ENCODE measurements at places on chromosomes 7 and 10.
A peak's percentile ranks its signal among the peaks of the same experiment; 100 is the strongest.

DNA sequence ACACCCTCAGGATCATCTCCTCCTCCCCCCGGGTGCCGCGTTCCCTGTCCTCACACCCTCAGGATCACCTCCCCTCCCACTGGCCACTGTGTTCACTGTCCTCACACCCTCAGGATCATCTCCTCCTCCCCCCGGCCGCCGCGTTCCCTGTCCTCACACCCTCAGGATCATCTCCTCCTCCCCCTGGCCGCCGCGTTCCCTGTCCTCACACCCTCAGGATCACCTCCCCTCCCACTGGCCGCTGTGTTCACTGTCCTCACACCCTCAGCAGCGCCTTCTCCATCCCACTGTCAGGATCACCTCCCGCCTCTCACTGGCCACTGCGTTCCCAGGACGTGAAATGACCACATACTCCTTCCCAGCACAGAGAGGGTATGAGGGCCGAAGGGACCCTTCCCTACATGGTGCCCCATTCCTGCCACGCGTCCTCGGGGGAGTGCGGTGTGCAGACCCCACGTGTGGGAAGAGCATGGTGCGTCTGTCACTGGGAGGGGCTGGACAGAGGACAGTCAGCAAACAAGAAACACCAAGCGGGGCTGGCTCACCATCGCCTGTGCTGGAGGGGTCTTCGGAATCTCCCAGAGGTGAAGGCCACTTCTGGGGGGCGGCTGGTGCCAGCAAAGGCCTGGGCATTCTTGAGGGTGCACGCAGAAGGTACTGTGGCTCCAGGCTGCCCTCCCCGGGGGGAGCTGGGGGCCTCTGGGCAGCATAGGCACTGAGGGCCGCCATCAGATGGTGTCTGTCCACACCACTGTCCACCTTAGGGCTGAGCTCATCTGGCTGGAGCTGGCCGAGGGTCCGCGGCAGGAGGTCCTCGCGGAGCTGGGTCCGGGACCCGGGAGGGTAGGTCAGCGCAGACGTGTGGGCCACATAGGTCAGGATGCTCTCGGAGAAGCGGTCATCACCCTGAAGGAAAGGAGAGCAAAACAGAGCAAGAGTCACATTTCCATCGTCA lies 421.0 kb downstream of the PTPRN2 start:
- DNase-seq = no peak

GRCh38 chr10:110151467-110151866 lies 55.9 kb upstream of the MXI1 start:
- no peak for DNase-seq

GRCh38 chr10:88082391-88082790 lies 219.0 kb downstream of the PTEN start:
- no peak for DNase-seq

- no peak for DNase-seq
Measured at GRCh38 chr10:7908541-7909210, 90.4 kb downstream of the TAF3 start.

DNA sequence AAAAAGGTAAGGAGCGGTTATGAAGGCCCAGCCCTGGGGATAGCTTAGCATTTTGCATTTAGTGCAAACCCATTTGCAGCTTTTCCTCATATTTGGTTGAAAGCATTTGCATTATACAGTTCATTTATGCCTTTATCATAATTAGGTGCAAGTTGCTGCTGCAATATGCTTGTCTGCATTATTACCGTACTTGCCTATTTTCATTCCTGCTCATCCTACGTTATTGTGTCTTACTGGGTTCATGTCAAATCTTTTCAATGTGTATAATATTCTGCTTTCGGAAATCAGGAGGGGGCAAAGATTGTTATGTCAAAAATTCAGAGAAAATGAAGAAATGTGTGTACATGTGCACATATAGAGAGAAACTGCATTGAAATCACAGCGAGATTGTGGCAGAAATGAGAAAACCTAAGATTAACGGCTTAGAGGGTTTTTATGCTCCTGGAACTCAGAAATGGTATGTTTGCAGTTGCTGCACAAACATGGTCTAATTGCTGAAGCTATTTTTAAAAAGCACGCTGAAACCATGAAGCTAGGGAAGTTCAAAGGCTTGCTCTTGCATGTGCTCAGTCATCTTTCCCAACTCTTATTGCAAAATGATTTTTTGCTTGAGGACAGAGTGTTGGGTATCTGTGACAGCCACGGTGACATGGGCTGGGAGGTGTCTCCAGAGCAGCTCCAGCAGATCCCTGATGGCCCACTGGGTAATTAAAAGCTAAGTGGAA lies 613.2 kb downstream of the SDK1 start:
- DNase-seq = no peak

DNA sequence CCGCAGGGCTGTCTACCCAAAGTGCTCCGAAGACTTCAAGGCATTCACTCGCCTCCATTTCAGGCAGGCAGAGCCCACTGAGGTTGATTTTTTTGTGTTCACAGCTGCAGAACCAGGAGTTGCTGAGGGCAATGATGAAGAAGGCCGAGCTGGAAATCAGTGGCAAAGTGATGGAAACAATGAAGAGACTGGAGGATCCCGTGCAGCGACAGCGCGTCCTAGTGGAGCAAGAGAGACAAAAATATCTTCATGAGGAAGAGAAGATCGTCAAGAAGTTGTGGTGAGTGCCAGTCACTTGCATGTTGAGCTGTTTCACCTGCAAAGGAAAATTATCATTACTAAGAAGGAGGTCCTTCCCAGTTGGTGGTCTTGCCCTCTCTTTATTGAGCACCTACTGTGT lies 210.5 kb downstream of the ARHGAP21 start:
- peak; percentile 36 for DNase-seq

- no peak for DNase-seq
Measured at GRCh38 chr10:78471723-78472550, 438.3 kb downstream of the RPS24 start.

- DNase-seq = peak; percentile 97
Measured at GRCh38 chr10:62244785-62245467, 23.7 kb downstream of the RTKN2 start.

GRCh38 chr10:14648946-14649345 lies 125.8 kb downstream of the FAM107B start:
- DNase-seq = no peak

GRCh38 chr7:17488829-17489228 lies 190.4 kb downstream of the AHR start:
- DNase-seq = no peak

DNA sequence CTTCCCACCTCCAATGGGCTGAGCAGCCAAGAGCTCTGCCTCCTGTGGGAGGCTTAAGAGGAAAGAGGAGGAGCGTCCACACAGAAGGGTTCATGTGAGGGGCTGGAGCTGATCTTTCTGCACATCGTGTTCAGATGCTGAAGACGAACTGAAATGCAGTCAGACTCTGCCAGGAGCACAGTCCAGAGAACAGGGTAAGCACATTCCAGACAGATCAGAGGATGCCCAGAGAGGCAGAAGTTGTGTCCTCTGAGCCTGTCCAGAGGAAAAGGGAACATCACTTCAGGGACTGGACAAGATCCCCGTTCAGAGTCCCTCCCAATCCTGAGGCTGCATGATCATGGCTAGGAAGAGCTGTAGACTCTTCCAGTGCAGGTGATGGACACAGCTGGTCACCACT lies 72.9 kb downstream of the ITIH5 start:
- no peak for DNase-seq

DNA sequence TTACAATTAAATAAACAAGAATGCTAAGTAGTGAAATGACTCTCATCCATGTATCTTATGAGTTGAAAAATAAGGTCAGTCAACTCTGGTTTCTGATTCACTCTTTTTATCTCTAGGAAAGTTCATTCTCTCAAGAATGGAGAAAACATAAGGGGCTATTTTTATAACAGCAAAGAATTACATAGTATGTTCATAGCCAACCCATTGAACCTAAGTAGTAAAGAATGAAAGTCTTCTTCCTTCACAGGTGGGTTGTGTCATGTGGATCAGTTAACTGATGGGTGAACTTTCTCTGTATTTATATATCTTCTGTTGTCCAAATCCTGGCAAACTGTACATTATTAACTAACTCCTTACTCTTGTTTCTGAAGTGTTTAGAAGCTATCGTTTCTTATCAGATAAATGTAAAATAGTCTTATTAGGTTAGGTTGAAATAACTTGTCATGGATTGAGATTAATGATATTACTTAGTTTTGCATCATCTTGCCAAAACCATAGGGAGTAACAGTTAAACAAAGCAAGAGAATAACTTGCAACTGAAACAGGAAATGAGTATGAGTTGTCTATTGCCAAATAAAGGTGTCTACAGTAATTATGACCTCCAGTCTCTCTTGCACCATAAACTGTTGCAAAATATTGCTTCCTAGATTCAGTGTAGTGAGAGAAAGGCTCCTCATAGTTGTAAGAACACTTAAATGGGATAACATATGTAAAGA lies 86.8 kb downstream of the ANKRD7 start:
- DNase-seq = no peak

DNA sequence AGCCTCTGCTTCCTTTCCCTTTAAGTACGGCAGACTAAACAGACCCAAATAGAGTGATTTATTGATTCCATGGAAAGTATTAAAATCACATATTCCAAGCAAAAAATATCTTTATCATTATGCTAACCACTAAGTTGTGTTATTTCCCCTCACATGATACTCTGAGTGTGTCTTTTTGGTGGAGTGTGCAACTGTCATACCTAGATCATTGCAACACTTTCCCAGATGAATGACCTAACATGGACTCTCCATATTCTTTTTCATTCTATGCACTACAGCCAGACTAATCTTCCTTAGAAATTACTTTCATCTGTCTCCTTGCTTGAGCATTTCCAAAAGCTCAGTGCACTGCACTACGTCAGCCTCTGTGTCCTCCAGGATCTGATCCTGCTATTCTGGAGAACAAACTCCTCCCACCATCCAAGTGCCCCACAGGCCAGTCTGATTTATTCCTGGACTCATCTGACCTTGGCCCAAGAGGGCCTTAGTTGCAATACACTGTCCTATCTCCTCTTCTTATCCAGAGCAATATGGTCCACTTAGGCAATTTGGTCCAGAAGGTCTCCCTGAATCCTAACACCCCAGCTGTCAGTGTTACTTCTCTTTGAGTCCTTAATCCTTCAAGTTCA lies 263.3 kb upstream of the KLF6 start:
- DNase-seq = no peak

DNA sequence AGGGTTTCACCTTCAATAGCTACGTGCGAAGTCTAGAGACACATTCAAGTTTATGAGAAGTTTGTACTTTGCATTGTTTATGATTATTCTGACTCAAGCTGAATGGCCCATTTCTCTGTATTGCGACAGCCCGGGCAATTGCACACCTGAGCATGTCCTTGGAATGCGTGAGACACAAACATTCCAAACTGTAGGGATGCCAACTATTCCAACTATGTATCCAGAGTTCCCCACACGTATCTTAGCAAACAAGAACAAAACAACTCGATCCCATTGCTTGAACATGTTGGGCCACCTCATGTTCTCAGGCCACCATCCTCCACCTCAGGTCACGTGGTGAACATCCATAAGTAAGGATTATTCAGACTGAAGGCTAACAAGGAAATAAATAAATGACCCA lies 51.4 kb upstream of the EGFR start:
- no peak for DNase-seq

- DNase-seq = no peak
Measured at GRCh38 chr7:99944497-99945070, 15.2 kb upstream of the GJC3 start.

GRCh38 chr7:7642081-7642480 lies 1.5 kb downstream of the UMAD1 start:
- DNase-seq = no peak

DNA sequence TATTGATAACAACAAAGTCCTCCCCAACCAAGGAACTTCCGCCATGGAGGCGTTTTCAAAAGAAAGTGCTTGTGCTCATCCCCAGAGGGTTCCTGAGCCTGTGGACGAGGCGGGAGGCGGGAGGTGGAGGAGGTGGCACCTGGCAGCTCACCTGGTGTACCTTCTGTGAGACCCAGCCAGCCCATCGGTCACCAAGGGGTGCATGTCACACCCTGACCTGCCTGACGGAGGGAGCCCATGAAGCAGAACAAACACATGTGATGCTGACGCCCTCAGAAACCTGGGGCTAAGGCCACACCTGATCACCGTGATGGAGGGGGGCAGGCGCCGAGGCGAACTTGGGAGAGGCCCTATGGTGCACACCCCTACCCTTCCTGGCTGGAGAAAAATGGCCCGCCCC lies 458.8 kb downstream of the DNAJB6 start:
- no peak for DNase-seq

GRCh38 chr10:110833234-110833940 lies 38.3 kb upstream of the PDCD4 start:
- DNase-seq = no peak

GRCh38 chr7:137944168-137944567 lies 57.7 kb downstream of the CREB3L2 start:
- no peak for DNase-seq

DNA sequence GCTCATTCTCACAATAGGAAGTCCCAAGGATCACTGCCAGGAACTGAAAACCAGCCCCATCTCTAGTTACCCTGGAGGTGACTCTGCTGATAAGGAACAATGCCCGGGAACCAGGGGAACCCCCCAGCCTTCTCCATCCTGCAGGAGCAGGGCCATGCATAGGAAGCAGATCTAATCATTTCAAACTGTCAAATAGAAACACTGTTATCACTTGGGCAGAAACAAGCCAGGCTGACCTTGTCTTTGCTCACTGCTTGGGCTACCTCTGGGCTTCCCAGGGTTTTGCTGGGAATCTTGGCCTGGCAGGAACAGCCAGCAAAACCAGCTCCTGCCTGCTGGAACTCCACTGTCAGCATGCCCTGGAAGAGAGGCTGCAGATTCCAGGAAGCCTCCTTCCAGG lies 114.1 kb downstream of the RNF216 start:
- DNase-seq = no peak

- DNase-seq = no peak
Measured at GRCh38 chr10:69056129-69056528, 31.8 kb upstream of the SRGN start.

DNA sequence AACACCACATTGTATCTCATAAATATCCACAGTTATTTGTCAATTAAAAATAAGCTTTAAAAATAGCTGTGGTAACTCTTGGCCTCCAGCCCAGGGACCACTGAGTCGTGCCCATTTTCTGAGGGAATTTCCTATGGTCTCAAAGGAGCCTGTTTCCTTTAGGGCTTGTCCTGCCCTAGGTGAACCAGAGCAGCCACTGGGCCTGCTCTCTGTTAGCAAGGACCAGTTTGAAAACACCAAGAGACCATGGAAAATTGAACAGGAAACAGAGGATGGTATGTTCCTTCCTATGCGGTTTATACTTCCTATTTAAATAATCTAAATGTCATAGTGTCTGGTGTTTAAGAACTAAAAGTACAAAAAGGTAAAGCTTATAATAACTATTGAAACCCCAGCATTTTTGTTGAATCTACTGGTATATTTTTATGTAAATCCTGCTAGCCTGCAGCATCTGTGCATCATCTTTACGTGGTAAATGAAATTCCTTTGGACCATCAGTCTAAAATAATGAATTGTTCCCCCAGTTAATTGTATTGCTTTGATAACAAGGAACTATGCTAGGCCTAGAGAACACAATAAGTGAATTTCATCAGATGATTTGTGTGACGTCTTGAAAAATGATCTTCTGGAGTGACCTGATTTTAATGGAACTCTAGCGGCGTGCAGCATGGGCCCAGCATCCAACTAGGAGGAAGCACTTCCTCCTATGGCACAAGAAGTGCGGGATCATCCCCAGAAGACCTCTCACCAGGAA lies 333.7 kb downstream of the GFRA1 start:
- DNase-seq = no peak

GRCh38 chr7:18859318-18859717 lies 258.1 kb downstream of the TWIST1 start:
- DNase-seq = no peak

- DNase-seq = peak; percentile 39
Measured at GRCh38 chr7:31493714-31494181, 20.1 kb upstream of the ITPRID1 start.

Measured in pons (tissue), 1 donor.